H7 (cell line): ENCODE measurements at places on chromosomes 3 and 15. TPM values are rescaled to one million over a fixed set of nuclear protein-coding genes. Genes with fewer than 3 reads are reported as not detected.

The SUMF1 gene
- 11.6 and 16.9 TPM in 2 replicates for total RNA-seq

- DNase-seq: no peak
Observed at GRCh38 chr3:183481582-183481981, 53.2 kb upstream of the MCF2L2 start.

- DNase-seq: no peak
Observed at GRCh38 chr3:133692759-133693158, 31.0 kb upstream of the TOPBP1 start.

The PLCB2 gene
- total RNA-seq: 11.3 and 13.9 TPM in 2 replicates

GRCh38 chr3:127209840-127210653 lies 17.1 kb downstream of the PRR23E start:
- DNase-seq: peak; percentile 56

The CNOT10 gene
- 29.0 and 35.7 TPM in 2 replicates for total RNA-seq

The C2CD4A gene
- total RNA-seq: not detected in 2 replicates

GRCh38 chr15:48617619-48618018 lies 27.9 kb downstream of the FBN1 start:
- no peak for DNase-seq

The CP gene
- total RNA-seq: 0.21 and 0.59 TPM in 2 replicates

- DNase-seq: no peak
Observed at GRCh38 chr3:140924097-140924873, 17.4 kb upstream of the SLC25A36 start.

The ABCF3 gene
- total RNA-seq: 31.1 and 38.8 TPM in 2 replicates

DNA sequence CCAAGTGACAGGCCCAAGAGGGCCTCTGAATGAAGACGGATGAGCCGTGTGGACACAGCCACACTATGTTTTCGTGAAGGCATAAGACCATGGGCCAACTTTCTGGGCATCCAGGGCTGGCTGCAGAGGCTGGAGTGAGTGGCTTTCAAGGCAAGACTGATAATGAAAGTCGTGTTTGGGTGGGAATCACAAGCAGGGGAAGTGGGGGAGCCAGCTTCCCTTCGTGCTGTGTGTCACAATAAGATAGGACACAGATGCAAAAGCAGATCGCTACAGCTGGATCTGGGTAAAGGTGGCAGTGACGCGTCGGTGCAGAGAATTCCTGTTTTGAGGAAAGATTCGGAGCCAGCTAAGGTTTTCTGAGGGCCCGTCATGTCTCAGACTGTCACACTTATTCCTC lies 309.8 kb upstream of the CTDSPL start:
- DNase-seq: no peak

- DNase-seq: no peak
Observed at GRCh38 chr3:125005222-125005621, 50.6 kb downstream of the HEG1 start.

- no peak for DNase-seq
Observed at GRCh38 chr15:60096157-60096556, 92.0 kb downstream of the FOXB1 start.

DNA sequence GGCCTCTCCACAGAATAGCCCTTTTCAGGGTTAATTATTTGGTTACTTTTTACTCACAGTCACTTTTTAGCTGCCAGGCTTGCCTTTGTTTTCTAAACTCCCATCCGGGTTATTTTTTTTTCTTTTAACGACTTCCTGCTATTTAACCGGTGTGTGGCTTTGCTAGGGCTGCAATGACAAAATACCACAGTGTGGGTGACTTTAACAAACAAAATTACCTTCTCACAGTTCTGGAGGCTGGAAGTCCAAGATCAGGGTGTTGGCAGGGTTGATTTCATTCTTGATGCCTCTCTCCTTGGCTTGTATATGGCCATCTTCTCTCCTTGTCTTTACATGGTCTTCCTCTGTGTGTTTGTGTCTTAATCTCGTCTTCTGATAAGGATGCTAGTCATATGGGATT lies 91.5 kb downstream of the IL1RAP start:
- DNase-seq: no peak

DNA sequence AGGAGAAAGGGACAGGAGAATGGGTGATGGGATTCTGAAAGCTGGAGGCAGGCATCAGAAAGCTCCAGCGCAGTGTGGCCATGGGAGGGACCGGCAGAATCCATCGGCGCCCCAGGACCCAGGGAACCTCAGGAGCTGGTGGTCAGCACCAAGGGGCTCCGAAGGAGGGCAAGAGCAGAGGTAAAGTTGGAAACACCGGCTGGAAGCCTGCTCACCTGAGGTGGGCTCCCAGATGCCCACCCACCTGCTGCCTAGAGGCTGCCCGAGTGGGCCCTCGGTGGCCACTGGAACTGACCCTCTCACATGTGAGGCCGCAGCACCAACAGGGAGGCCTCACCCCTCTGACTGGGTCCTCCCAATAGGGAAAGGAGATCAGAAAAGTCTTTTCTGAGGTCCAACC lies 10.3 kb upstream of the ZXDC start:
- peak; percentile 41 for DNase-seq

The SLC2A2 gene
- total RNA-seq: not detected in 2 replicates

DNA sequence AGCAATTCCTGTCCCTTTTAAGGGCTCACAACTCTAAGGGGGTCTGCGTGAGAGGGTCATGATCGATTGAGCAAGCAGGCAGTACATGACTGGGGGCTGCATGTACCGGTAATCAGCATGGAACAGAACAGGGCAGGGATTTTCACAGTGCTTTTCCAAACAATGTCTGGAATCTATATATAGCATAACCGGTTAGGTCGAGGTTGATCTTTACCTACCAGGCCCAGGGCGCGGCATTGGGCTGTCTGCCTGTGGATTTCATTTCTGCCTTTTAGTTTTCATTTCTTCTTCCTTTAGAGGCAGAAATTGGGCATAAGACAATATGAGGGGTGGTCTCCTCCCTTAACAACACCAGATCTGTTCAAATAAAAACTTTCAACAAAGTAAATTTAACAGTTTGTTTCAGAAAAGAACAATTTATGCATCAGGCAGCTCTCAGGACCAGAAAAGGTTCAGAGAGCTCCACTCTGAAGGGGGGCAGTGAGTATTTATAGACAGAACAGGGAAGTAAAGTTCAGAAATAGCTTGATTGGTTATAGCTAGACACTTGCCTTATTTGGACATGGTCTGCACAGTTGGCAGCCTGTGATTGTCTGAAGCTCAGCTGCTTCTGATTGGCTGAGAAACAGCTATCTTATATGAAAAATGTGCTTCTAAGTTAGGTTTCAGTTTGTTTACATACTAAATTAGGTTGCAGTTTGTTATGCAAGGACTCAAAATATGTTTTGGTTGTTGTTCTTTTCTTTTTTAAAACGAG lies 17.2 kb upstream of the B4GALT4 start:
- no peak for DNase-seq

- DNase-seq: no peak
Observed at GRCh38 chr15:89812011-89812846, 2.4 kb downstream of the ANPEP start.
